ENCODE measurements at places on chromosomes 2 and 18. TPM values are rescaled to one million over a fixed set of nuclear protein-coding genes. Genes with fewer than 3 reads are reported as not detected.

The MTIF2 gene
- total RNA-seq, result 38.9 TPM

The VWA3B gene
- 2.9 TPM for total RNA-seq

The RUFY4 gene
- total RNA-seq, result 0.76 TPM

DNA sequence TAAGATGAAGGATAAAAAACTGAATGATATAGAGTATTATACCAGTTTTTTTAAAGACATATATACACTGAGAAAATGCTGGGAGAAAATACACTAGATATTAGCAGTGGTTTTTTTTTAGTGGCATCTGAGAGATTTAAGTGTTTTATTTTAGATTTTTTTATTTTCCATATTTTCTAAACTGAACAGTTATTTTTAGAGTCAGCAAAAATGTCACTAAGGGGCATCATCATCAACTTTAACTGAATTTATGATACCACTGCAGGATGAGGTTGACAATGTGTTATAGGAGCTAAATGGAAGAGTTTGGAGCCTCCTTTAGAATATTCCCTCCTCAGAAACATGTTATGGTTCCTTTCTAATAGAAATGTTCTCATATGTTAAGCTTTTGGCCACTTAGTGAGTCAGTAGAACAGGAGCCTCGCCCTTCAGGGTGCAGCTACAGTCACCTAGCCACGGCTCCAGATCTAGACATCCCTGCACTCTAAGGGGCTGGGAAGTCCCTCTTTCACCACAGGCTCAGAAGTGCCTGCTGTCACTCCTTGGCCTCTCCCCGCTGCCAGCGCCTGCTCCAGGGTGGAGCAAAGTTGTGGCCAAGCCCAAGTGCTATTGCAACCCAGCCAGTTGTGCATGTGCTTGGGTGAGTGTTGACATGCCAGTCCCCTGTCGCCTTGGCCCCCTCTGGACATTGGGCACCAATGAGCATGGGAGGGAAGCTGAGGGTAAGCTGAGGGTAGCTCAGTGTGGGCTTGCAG is 210.7 kb upstream of the RASGRP3 start:
- no peak for DNase-seq

DNA sequence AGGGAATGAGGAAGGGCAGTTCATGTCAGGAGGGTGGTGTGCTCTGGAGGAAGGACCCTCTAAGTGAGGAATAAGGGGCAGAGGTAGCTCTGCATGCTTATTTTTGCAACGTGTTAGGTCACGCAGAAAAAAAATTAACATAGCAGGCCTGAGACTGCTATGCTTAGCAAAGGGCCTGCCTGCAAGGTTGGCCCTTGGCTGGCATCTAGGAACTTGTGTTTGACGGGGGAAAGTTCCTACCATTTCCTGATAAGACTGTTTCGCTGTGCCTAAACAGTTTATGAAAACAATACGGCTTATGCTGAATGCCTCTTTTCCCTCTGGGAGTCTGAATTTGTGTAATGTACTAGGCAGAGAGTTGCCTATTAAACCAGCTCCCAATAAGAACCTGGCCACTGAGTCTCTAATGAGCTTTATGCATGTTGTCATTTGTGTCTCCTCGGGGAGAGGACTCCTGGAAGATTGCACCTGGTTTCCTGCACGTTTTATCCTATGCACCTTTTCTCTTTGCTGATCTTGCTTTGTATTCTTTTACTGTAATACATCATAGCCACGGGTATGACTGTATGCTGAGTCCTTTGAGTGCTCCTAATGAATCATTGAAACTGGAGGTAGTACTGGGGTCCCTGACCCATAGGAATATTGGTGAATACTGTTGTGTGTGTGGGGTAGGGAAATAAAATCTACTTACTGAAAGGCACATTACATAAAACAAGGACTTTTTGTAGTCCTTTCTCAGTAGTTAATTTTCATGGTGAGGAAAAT is 169.0 kb downstream of the PRPF40A start:
- DNase-seq, result no peak

DNA sequence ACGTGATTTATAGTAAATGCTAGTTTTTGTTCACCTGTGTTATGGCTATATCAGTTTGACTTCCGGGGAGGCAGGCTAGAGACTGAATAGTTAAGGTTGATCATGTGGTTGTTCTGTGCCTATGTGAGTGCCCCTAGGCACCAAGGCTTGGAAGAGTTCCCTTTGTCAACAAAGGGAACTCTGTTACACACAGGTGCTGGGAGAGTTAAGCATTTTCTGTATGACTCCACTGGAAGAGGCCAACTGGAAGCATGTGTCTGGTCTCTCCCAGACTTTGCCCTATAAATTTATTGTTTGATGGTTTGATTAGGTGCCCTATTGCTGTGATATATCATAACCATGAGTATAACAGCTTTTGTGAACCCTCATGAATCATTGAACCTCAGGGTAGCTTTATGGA is 63.8 kb downstream of the ARL6IP6 start:
- DNase-seq, result no peak

- DNase-seq, result no peak
Measured at GRCh38 chr2:66827851-66828250, 392.9 kb downstream of the MEIS1 start.

The PDE11A gene
- total RNA-seq, result 1.9 TPM

DNA sequence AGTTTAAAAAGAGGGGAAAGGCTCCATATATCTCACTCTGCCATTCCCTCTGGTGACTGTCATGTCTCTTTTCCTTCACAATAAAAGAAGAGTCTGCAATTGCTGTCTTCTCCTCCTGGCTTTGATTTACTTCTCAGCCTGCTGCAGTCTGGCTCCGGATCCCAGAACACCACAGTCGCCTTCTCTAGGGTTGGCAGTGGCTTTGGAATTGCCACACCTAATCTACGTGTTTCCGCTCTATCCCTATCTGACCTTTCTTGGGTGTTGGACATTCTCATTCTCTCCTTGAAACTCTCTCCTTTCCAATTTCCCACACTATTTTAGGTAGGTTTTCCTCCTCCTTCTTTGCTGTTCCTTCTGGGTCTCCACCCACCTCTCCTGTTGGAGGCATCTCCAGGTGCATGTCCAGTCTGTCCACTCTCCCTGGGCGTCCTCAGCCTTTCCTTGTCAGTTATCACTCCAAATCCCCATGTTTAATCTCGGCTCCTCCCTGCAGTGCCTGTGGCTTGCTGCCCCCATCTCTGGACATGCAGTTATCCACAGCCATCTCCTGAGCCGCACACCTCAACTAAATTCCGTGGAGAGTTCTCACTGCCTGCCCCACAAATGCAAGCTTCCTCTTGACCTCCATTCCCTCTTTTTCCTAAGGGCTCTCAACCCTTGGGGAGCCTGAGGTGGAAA is 112.8 kb downstream of the KCTD1 start:
- no peak for DNase-seq

The UGT1A3 gene
- total RNA-seq, result 3.0 TPM

The IL1F10 gene
- total RNA-seq, result not detected

DNA sequence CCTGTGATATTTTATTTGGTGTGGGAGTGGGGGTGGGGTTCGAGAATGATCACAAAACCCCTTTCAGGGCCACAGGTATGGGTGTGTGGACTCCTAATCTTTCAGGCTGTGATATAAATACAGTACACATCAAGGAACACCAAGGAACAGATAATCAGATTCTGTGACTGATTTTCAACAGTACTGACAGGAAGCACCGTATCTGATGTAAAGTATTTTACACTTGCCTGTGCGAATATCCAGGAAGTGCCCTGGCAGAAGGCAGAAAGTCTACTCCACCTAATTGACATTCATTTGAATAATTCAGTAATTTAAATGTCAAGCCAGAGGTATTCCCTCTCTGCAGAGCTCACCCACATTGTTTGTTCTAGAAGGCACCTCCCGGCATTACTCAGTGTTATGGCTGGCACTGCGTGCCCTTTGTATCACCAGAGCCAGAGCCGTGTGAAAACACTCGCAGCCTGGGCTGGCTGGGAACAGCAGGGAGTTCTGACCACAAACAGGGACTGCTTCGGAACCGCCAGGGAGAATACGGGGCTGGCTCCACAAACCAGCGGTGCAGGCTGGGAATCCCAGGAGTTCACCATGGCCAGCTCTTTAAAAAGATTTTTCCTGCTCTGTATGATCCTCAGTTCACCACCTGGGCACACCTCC is 91.8 kb downstream of the ACVR1 start:
- peak; percentile 61 for DNase-seq

- DNase-seq, result no peak
Measured at GRCh38 chr2:22153931-22154613, 1030.3 kb downstream of the TDRD15 start.

GRCh38 chr2:61995065-61995464 is 89.6 kb downstream of the COMMD1 start:
- DNase-seq, result no peak

The POTEI gene
- 0.08 TPM for total RNA-seq

The CFAP53 gene
- 0.24 TPM for total RNA-seq
